Transverse colon (tissue), 4 donors: ENCODE measurements at places on chromosomes 16 and 17.

GRCh38 chr17:64596988-64597387, 65.1 kb downstream of the SMURF2 start:
- H3K4me1 ChIP-seq = no peaks in the 10 kb centered on the region
- H3K4me3 ChIP-seq = no peak overlapping the region
- no peaks in the 10 kb centered on the region for H3K27me3 ChIP-seq

DNA sequence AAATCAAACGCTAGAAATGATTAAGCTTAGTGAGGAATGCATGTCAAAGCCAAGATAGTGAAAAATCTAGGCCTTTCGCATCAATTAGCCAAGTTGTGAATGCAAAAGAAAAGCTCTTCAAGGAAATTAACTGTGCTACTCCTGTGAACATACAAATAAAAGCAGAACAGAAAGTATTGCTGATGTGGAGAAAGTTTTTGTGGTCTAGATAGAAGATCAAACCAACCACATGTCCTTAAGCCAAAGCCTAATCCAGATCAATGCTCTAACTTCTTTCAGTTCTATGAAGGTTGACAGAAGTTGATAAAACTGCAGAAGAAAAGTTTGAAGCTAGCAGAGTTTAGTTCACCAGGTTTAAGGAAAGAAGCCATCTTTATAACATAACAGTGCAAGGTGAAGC, 1044.6 kb downstream of the CDH11 start:
- H3K4me3 ChIP-seq = no peak overlapping the region
- no peaks in the 10 kb centered on the region for H3K27me3 ChIP-seq
- no peaks in the 10 kb centered on the region for H3K36me3 ChIP-seq

DNA sequence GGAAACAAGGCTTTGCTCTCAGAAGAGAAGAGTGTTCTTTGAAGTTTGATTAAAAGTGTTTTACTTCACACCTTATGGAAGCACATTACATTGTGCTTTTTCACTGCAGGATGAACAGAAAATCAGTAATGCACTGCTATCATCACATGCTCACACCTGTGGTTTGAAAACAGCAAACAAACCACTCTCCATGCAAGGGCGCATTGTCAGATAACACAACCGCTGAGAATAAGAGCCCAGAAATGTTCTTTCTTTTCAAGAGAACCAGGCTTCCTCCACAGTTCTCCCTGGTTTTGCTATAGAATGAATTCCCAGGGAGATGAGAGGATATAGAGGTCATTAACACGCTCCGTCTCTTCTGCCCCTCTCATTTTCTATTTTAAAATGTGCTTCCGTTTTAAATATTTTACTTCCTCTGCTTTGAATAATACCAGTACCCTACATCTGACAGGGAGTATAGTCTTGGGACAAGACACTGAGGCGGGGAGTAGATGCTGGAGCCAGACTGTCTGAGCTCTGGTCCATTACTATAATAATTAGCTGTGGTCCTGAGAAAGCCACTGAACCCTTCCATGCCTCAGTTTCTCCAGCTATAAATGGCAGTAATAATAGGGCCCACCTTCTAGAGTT, 71.6 kb downstream of the CDK5R1 start:
- no peaks in the 10 kb centered on the region for H3K27me3 ChIP-seq
- peaks cover 4% of the 10 kb centered on the region for H3K4me1 ChIP-seq
- H3K36me3 ChIP-seq = no peaks in the 10 kb centered on the region
- H3K4me3 ChIP-seq = no peak overlapping the region

- no peak overlapping the region for H3K4me3 ChIP-seq
- peaks cover 3% of the 10 kb centered on the region for H3K27me3 ChIP-seq
- H3K36me3 ChIP-seq = no peaks in the 10 kb centered on the region
These were observed 142.6 kb downstream of the WSCD1 start for GRCh38 chr17:6212766-6213165.

DNA sequence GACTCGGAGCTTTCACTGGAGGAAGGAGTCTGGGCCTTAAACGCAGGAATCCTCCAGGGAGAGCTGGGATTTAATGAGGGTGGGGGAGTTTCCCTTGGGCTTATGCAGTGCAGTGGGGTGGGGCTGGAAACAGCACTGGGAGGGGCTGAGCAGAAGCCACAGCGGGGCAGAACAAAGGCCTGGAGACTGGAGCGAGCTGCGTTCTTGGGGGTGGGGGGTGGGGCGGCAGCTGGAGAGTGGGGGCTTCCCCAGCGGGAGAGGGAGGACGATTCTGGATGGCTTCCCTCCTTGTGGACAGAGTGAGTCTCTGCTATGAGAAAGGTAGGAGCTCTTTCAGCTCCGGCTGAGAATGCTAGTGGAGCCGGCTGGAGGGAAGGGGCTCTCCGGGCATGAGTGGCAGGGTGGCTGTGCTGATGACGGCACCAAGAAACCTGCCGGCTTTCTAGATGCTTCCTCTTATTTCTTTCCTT, 406.0 kb downstream of the SEC14L1 start:
- H3K36me3 ChIP-seq = no peaks in the 10 kb centered on the region
- H3K27ac ChIP-seq = peak overlapping the region; percentile 5
- peak; percentile 49 for DNase-seq
- peak overlapping the region; percentile 25 for H3K4me3 ChIP-seq

- peak; percentile 85 for DNase-seq
- H3K27ac ChIP-seq = peak overlapping the region; percentile 75
- H3K4me1 ChIP-seq = peaks cover 5% of the 10 kb centered on the region
- H3K36me3 ChIP-seq = no peaks in the 10 kb centered on the region
- peak overlapping the region; percentile 22 for H3K4me3 ChIP-seq
- no peaks in the 10 kb centered on the region for H3K27me3 ChIP-seq
These were observed 43.4 kb downstream of the ZNF276 start for GRCh38 chr16:89764711-89765201.

GRCh38 chr16:80947239-80947638, 59.4 kb downstream of the CMC2 start:
- no peaks in the 10 kb centered on the region for H3K4me1 ChIP-seq
- no peaks in the 10 kb centered on the region for H3K36me3 ChIP-seq
- no peak overlapping the region for H3K4me3 ChIP-seq

DNA sequence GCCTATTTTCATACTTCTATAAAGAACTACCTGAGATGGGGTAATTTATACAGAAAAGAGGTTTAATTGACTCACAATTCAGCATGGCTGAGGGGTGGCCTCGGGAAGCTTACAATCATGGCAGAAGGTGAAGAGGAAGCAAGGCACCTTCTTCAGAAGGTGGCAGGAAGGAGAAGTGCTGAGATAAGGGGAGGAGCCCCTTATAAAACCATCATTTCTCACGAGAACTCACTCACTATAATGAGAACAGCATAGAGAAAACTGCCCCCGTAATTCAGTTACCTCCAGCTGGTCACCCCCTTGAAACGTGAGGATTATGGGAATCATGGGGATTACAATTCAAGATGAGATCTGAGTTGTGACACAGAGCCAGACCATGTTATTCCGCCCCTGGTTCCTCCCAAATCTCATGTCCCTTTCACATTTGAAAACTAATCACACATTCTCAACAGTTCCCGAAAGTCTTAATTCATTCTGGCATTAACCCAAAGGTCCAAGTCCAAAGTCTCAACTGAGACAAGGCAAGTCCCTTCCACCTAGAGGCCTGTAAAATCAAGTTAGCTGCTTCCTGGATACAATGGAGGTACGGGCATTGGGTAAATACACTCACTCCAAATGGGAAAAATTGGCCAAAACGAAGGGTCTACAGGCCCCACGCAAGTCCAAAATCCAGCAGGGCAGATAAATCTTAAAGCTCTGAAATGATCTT, 237.7 kb downstream of the CDH13 start:
- H3K4me1 ChIP-seq = no peaks in the 10 kb centered on the region
- H3K36me3 ChIP-seq = no peaks in the 10 kb centered on the region
- DNase-seq = no peak
- H3K27ac ChIP-seq = peak overlapping the region; percentile 31
- no peaks in the 10 kb centered on the region for H3K27me3 ChIP-seq

DNA sequence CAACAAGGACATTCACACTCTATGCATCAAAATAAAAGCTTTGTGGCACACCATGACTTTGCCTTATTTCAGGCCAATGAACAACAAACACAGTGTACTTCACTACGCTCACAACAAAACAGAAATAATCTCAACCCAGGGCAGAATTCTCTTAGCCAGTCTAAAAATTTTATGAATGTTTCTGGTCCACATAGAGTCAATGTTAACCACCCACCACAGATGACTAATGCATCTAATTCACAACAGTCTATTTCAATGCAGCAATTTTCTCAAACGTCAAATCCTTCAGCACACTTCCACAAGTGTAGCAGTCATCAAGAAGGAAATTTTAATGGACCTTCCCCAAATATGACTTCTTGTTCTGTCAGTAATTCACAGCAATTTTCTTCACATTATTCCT, 101.7 kb downstream of the CHD9 start:
- H3K4me3 ChIP-seq = no peak overlapping the region
- H3K27ac ChIP-seq = no peak overlapping the region
- no peak for DNase-seq
- H3K4me1 ChIP-seq = no peaks in the 10 kb centered on the region
- H3K36me3 ChIP-seq = peaks cover 9% of the 10 kb centered on the region

DNA sequence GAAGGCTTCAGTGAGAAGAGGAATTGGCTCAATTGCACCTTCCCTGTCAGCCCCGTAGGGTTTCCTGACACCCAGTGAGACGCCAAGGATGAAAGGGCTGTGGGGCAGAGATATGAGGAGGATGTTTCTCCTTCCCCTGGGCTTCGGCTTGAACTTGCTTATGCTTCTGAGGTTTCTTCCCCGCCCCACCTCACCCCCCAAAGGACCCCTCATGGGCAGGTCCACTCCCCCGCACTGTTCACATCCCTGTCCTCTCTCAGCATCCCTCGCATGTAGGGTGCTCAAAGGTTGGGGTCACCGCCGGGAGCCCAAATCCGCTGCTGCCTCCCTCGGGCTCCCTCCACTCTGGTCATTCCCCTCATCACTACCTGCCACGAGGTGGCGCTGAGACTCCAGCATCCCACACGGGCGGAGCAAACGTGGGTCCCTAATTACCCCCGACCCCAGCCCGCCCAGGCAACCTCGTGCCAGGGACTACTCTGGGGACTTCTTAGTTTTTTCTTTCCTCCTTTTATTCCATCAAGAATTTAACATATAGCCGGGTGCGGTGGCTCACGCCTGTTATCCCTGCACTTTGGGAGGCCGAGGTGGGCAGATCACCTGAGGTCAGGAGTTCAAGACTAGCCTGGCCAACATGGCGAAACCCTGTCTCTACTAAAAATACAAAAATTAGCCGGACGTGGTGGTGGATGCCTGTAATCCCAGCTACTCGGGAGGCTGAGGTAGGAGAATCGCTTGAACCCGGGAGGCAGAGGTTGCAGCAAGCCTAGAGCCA, 3.3 kb upstream of the TRARG1 start:
- H3K4me1 ChIP-seq = no peaks in the 10 kb centered on the region
- peak; percentile 71 for DNase-seq
- H3K27me3 ChIP-seq = peaks cover 63% of the 10 kb centered on the region
- no peak overlapping the region for H3K4me3 ChIP-seq
- no peaks in the 10 kb centered on the region for H3K36me3 ChIP-seq

- H3K27ac ChIP-seq = peak overlapping the region; percentile 52
- peaks cover 4% of the 10 kb centered on the region for H3K4me1 ChIP-seq
- no peaks in the 10 kb centered on the region for H3K27me3 ChIP-seq
- no peaks in the 10 kb centered on the region for H3K36me3 ChIP-seq
These were observed 16.2 kb upstream of the COL1A1 start for GRCh38 chr17:50217591-50217990.

- H3K4me1 ChIP-seq = peaks cover 7% of the 10 kb centered on the region
- H3K27ac ChIP-seq = no peak within 1 kb of the TSS
- H3K4me3 ChIP-seq = peak within 1 kb of the TSS; percentile 39
- H3K27me3 ChIP-seq = peaks cover 55% of the 10 kb centered on the region
- H3K36me3 ChIP-seq = no peaks in the 10 kb centered on the region
These were observed at the start of gene RPRML for GRCh38 chr17:46979147-46979863. Gene RPRML (minus strand): TSS chr17:46979253. CDS start chr17:46979007, 246 bp downstream.

- H3K4me3 ChIP-seq = no peak overlapping the region
- H3K27me3 ChIP-seq = no peaks in the 10 kb centered on the region
- H3K36me3 ChIP-seq = no peaks in the 10 kb centered on the region
- no peak for DNase-seq
- H3K4me1 ChIP-seq = no peaks in the 10 kb centered on the region
These were observed 75.3 kb upstream of the COX10 start for GRCh38 chr17:13994050-13994449.

- H3K27ac ChIP-seq = no peak overlapping the region
- no peak for DNase-seq
- H3K27me3 ChIP-seq = peaks cover 6% of the 10 kb centered on the region
- H3K4me3 ChIP-seq = no peak overlapping the region
These were observed 287.7 kb downstream of the FOXL1 start for GRCh38 chr16:86865851-86866662.

- no peak overlapping the region for H3K4me3 ChIP-seq
- peak overlapping the region; percentile 57 for H3K27ac ChIP-seq
- peaks cover 7% of the 10 kb centered on the region for H3K4me1 ChIP-seq
- no peaks in the 10 kb centered on the region for H3K27me3 ChIP-seq
- H3K36me3 ChIP-seq = no peaks in the 10 kb centered on the region
- DNase-seq = peak; percentile 68
These were observed 90.8 kb upstream of the TOB1 start for GRCh38 chr17:50956750-50957523.

DNA sequence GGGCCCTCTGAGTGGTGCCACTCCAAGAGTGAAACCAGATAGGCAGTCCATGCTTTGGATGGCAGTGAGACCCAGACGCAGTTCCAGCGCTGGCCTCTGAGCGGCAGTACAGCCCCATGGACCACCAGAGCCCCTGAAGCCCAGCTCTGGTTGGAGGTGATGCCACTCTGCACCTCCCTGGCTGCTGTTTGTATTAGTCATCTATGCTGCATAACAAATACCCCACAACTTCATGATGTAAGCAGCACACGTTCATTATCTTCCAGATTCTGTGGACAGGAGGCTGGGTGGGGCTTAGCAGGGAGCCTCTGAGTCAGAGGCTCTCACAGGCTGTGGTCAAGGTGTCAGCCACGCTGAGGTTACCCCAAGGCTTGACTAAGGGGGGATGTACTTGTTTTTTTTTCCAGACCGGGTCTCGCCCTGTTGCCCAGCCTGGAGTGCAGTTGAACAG, 5.1 kb upstream of the NME4 start:
- no peak overlapping the region for H3K27ac ChIP-seq
- DNase-seq = peak; percentile 65
- H3K27me3 ChIP-seq = no peaks in the 10 kb centered on the region
- no peaks in the 10 kb centered on the region for H3K36me3 ChIP-seq

GRCh38 chr17:4789951-4790704, 1.4 kb downstream of the GLTPD2 start:
- H3K4me3 ChIP-seq = peak overlapping the region; percentile 68
- peak overlapping the region; percentile 95 for H3K27ac ChIP-seq
- peaks cover 13% of the 10 kb centered on the region for H3K27me3 ChIP-seq

- H3K4me1 ChIP-seq = no peaks in the 10 kb centered on the region
- no peaks in the 10 kb centered on the region for H3K27me3 ChIP-seq
- DNase-seq = peak; percentile 44
- H3K27ac ChIP-seq = no peak overlapping the region
These were observed 54.7 kb upstream of the FASN start for GRCh38 chr17:82152556-82153294.

GRCh38 chr17:31321481-31321880, at the start of gene EVI2A:
Gene EVI2A (minus strand): TSS chr17:31321622. CDS start chr17:31319013, 2,609 bp downstream.
- H3K4me1 ChIP-seq = no peaks in the 10 kb centered on the region
- peaks cover 8% of the 10 kb centered on the region for H3K36me3 ChIP-seq
- H3K4me3 ChIP-seq = no peak within 1 kb of the TSS
- peak; percentile 42 for DNase-seq
- H3K27ac ChIP-seq = peak within 1 kb of the TSS; percentile 45
